ENCODE measurements at places on chromosomes 7 and 10.

- no peak for DNase-seq
Measured at GRCh38 chr7:86687831-86688230, 44.1 kb downstream of the GRM3 start.

- DNase-seq = no peak
Measured at GRCh38 chr7:148921189-148921588, 37.1 kb upstream of the EZH2 start.

DNA sequence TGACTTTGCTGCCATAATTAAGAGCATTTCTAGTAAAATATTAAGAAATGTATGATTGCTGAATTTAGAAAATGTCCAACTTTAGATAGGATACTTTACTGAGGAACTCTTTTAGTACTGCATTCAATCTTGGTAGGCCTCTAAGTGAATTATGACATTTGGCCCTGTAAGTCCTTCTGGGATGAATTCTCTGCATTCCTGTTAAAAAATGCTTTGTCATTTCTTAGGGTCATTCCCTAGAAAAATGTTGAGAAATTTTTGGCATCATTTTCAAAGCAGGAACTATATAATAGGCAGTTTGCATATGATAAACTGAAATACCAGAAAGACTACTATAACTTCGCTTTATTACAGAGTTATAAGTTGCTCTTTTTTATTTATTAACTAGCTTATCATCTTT is 69.3 kb upstream of the PRR15 start:
- DNase-seq = no peak

- DNase-seq = no peak
Measured at GRCh38 chr10:21634599-21635365, 100.8 kb downstream of the MLLT10 start.

GRCh38 chr10:12656518-12657142 is 307.3 kb downstream of the CAMK1D start:
- no peak for DNase-seq

DNA sequence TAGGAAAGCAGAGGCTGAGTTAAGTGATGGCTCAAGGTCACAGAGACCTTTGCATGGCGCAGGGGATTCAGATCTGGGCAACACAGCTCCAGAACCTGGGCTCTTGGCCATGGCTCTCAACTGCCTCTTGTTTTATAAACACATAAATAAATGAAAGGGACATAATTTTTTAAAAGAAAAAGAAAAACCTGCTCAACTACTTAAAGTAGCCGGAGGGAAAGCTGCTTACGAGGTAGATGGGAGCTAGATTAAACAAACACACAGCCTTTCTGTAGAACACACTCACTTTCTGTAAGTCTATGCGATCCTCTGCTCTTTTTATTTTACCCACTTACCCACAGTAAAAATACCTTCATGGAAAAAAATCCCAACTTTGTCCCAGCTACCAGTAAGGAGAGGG is 81.3 kb downstream of the PIP4K2A start:
- DNase-seq = no peak

- no peak for DNase-seq
Measured at GRCh38 chr10:78278058-78278404, 244.4 kb downstream of the RPS24 start.

- peak; percentile 69 for DNase-seq
Measured at GRCh38 chr10:103833731-103834365, 21.5 kb downstream of the SH3PXD2A start.

- no peak for DNase-seq
Measured at GRCh38 chr7:25666671-25667060, 438.4 kb upstream of the NPVF start.

DNA sequence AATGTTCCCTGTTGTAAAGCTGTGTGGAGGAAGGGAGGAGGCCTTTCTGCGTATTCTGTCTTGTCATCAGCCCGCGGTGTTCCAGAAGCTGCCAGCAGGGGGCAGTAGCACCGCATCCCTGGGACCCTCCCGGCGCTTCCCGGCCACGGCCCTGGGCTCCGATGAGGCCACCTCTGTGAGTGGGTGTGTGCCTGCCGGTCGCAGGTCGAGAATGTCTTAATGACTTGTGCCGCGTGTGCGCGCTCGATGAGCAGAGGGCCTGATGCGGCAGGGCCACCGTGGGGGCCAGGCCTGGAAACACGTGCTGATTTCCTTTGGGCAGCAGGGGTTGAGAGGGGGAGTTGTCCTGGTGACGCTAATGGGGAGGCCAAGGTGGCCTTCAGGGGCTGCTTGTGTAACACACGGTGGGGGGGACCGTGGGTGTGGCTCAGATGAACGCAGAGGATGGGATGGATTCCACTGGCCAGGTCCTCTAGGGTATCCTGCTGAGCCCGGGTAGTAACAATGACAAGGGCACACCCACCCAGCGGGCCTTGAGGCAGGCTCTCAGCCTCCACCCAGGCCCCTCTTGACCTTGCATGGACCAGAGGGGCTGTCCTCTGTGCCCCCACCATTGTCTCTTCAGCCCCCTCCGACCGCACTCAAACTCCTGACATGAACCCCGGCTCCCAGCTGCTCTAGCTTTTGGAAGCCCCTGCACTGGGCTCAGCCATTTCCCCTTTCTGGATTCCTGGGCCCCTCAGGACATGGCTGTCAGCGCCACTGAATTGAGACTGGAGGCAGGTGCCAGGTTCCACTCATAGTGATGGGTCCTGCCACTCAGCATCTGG is 135.9 kb upstream of the PODXL start:
- peak; percentile 35 for DNase-seq

GRCh38 chr10:60384708-60385398 is 4.8 kb downstream of the ANK3 start:
- DNase-seq = no peak

GRCh38 chr7:144736880-144737493 is 98.9 kb downstream of the TPK1 start:
- DNase-seq = no peak

- no peak for DNase-seq
Measured at GRCh38 chr7:157769086-157769485, 432.3 kb downstream of the DNAJB6 start.

Measured in iPS DF 19.7 (cell line).